ENCODE measurements at places on chromosomes 1 and 21. TPM values are rescaled to one million over a fixed set of nuclear protein-coding genes. Genes with fewer than 3 reads are reported as not detected.

MARK1 gene
- under 0.01 TPM for total RNA-seq

RGS1 gene
- not detected for total RNA-seq

ACTA1 gene
- not detected for total RNA-seq

PCP4L1 gene
- not detected for total RNA-seq

STRIP1 gene
- 48.9 TPM for total RNA-seq

ALX3 gene
- total RNA-seq, result not detected

KRTAP10-11 gene
- total RNA-seq, result not detected

SEC16B gene
- 2.4 TPM for total RNA-seq

RGL1 gene
- 1.2 TPM for total RNA-seq

CA6 gene
- not detected for total RNA-seq

IRF6 gene
- 28.7 TPM for total RNA-seq

DPT gene
- total RNA-seq, result not detected

CLCA1 gene
- total RNA-seq, result not detected

DCDC2B gene
- not detected for total RNA-seq

FCRL6 gene
- total RNA-seq, result not detected

NLRP3 gene
- 4.9 TPM for total RNA-seq

PCBP3 gene
- total RNA-seq, result not detected

PTCH2 gene
- not detected for total RNA-seq

FCRL1 gene
- total RNA-seq, result not detected

COL6A1 gene
- 17.9 TPM for total RNA-seq

NEK2 gene
- total RNA-seq, result 8.2 TPM

GSTM1 gene
- total RNA-seq, result not detected

CCDC185 gene
- not detected for total RNA-seq

FAM72A gene
- total RNA-seq, result 14.9 TPM

PRXL2B gene
- total RNA-seq, result 12.0 TPM

CALML6 gene
- total RNA-seq, result 1.2 TPM

RAVER2 gene
- 1.6 TPM for total RNA-seq

C8A gene
- total RNA-seq, result not detected

FCGR2B gene
- not detected for total RNA-seq

USP21 gene
- total RNA-seq, result 13.7 TPM

CHRM3 gene
- not detected for total RNA-seq

TNFRSF18 gene
- total RNA-seq, result not detected

LORICRIN gene
- not detected for total RNA-seq

TMEM269 gene
- 0.22 TPM for total RNA-seq

PKLR gene
- under 0.01 TPM for total RNA-seq

RXFP4 gene
- total RNA-seq, result not detected

FCRL2 gene
- not detected for total RNA-seq

ABCG1 gene
- total RNA-seq, result 2.8 TPM

REN gene
- not detected for total RNA-seq

CR1 gene
- not detected for total RNA-seq

LCE1B gene
- total RNA-seq, result not detected

SFT2D2 gene
- 47.9 TPM for total RNA-seq

XPR1 gene
- 41.2 TPM for total RNA-seq

GRHL3 gene
- not detected for total RNA-seq

SLC25A24 gene
- total RNA-seq, result 54.7 TPM

TFF3 gene
- not detected for total RNA-seq

PADI4 gene
- total RNA-seq, result not detected

RIMKLA gene
- total RNA-seq, result under 0.01 TPM

TRNP1 gene
- total RNA-seq, result 31.0 TPM

CDC42 gene
- total RNA-seq, result 615 TPM

CFAP141 gene
- not detected for total RNA-seq

KRTAP19-1 gene
- total RNA-seq, result not detected

MFSD2A gene
- 0.39 TPM for total RNA-seq

GJA8 gene
- not detected for total RNA-seq

SYNJ1 gene
- total RNA-seq, result 6.4 TPM

PCNX2 gene
- total RNA-seq, result 30.8 TPM

ERG gene
- not detected for total RNA-seq

PLA2G2D gene
- not detected for total RNA-seq

RCSD1 gene
- not detected for total RNA-seq

Data from placental epithelial cell (primary cell).